ENCODE measurements at places on chromosomes 6 and 20.
A peak's percentile ranks its signal among the peaks of the same experiment; 100 is the strongest.

GRCh38 chr6:11770546-11771466 lies 7.8 kb downstream of the ADTRP start:
- DNase-seq, result no peak

- no peak for DNase-seq
Measured at GRCh38 chr6:63783096-63783495, 147.5 kb downstream of the PHF3 start.

DNA sequence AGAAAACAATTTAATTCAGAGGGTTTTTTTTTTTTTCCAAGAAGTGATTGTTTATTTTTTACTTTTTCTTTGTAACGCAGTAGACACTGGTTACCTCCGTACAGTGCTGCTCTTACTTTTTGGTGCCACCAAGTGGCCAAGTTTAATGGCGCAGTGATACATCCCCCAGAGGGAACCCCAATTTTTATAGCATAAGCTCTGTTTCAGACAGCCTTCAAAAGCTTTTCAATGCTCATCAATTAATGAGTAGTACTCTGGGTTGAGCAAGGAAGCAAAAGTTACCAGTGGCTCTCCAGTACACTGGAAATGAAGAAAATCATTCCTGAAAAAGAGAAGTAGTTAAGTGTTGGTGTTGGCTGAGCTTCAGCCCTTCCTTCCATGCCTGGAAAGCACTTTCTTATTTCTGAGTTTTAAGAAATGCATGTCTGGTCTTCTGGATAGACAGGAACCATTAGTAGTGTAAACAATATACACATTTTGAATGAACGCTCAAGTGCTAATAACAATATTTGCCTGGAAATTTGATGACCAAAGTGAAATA lies 129.1 kb upstream of the SMLR1 start:
- DNase-seq, result peak; percentile 38

DNA sequence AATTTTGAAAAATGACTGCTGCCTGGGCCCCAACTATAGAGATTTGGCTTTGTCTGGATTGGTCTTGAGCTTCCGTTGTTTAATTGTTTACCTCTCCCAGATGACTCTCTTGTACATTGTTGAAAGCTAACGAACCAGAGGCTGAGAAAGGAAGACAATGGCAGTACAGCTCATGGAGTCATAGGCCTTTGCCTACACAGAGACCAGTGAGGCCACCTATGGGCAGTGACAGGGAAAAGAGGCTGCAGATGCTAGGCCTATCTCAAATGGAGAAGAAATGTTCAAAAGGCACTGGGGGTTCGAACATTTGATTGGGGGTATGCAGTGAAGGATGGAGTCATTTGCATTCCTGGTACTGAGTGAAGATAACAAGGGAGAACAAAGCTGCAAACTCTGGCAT lies 29.1 kb downstream of the OPN5 start:
- no peak for DNase-seq

- no peak for DNase-seq
Measured at GRCh38 chr6:14212020-14212419, 94.4 kb downstream of the CD83 start.

GRCh38 chr20:37992802-37993409 lies 40.4 kb downstream of the TTI1 start:
- no peak for DNase-seq

DNA sequence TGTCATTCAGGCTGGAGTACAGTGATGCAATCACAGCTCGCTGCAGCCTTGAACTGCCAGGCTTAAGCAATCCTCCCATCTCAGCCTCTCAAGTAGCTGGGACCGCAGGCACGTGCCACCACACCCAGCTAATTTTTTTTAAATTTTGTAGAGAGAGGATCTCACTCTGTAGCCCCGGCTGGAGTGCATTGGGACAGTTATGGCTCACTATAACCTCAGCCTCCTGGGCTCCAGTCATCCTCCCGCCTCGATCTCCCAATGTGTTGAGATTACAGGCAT lies 86.5 kb downstream of the SERAC1 start:
- no peak for DNase-seq

DNA sequence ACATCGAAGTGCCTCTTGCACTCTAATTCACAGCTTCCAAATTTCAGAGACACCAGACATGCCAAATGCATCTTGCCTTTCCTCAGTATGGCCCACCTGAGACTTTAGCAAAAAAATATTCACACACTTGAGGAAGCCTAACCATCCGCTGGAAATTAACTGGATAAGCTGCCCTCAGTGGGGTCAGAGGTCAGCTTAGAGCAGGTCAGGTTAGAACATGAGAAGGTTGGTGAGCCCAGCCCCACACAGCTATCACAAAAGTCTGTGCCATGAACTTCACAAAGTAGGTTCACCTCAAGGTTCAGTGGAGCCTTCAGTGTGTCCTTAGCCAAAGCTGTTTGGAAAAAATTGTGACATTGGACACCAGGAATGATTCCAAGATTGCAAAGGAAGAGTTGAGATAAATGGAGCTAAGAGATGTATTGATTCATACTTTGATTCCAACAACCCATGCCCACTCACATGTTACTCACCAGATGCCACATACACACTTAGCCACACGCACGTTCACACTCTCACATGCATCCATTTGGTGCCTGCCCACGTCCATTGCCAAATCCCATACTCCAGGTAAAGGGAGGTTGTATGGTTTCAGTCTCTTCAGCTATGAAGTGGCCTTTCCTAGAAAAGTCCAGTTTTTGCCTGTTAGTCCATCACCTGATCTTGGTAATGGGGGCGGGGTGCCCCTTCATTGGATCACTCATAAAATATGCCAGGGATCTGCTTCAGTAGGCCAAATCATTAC lies 11.1 kb downstream of the BAK1 start:
- DNase-seq, result no peak

DNA sequence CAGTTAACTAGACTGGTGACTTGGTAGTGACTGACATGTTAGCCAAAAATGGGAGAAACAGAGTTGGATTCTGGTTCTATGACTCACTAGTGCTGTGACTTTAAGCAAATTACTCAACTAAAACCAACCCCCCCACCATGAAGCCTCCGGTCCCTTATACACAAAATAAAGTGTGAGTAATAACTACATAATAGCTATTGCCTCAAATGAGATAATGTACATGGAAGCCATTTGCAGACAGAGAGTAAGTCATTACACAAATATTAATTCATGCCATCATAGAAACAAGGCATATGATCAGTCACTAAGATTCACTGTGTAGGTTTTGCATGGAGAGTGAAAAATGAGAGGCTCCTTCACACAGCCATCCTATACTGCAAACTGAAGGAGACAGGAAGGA lies 111.9 kb downstream of the HIVEP2 start:
- DNase-seq, result no peak

- DNase-seq, result no peak
Measured at GRCh38 chr6:129776542-129777330, 66.8 kb upstream of the ARHGAP18 start.

DNA sequence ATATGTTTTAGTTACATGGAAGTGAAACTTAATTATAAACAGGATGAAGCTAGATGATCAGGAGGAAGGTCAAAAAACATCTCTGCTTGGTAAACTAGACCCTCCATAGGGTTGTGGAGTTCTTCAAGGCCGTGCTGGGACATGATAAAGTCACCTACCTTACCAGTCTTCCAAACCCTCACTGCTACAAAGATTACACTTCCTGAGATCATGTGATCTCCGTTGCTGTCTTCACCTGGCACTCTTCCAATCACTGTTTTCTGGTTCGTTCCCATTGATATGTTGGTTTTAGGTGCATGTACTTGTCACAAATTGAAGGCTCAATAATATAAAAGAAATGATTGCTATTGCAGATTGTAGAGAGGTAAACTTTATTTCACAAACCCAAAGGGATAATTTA lies 161.5 kb upstream of the MAN1A1 start:
- no peak for DNase-seq

GRCh38 chr6:77461796-77462195 lies 1.5 kb downstream of the HTR1B start:
- no peak for DNase-seq

DNA sequence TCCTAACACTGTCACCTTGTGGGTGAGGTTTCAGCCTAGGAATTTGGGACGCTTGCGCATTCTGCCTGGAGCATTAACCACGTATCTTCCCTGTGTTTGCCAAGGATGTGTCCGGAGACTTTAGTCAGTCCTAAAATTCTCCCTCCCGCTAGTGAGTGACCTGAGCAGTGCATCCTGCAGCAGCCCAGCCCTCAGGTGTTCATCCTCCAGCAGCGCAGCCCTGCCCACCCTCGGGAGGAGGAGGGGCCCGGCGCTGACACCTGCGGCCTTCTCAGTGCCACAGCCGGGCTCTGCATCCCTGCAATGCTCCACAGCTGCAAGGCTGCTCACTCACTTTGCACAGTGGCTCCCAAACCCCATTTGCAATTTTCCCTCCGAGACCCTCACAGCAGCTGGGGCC lies 79.5 kb downstream of the ERMARD start:
- DNase-seq, result no peak

- no peak for DNase-seq
Measured at GRCh38 chr6:38833320-38833719, 118.2 kb downstream of the DNAH8 start.

DNA sequence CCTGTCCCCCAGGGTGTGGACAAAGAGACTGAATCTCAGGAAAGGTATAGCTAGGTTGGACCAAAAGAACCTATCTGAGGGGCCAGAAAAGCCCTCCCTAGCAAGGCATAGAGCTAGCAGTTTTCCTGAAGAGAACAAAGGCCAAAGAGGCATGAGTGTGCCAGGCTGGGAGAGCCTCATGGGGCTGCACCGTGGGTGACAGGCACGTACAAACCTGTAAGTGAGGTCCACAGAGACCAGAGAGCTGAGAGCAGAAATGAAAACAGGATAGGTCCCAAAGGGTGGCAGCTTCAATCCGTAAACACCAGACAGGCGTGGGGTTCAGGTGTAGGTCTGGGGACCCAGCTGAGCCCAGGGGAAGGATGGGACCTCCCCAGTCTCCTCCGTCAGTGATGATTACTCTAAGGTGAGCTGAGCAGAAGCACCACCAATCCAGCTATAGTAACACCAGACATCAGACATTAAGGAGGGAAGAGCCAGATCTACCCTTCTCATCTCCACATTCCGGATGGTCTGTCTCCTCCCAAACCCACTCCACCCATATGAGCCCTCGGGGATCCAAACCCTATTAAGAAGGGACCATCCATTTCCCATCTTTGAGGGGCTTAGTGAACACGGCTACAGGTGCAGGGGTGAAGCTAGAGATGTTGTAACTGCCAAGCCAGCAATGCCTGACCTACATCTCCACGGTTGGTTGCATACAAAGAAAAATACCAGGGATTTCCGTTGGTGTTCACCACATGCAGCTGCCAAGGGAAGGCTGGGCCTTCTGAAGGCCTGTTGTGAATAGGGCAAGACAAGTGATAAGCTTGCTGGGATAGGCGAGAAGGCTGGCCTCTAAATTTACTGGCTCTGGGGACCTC lies 38.3 kb downstream of the BCL2L1 start:
- no peak for DNase-seq

DNA sequence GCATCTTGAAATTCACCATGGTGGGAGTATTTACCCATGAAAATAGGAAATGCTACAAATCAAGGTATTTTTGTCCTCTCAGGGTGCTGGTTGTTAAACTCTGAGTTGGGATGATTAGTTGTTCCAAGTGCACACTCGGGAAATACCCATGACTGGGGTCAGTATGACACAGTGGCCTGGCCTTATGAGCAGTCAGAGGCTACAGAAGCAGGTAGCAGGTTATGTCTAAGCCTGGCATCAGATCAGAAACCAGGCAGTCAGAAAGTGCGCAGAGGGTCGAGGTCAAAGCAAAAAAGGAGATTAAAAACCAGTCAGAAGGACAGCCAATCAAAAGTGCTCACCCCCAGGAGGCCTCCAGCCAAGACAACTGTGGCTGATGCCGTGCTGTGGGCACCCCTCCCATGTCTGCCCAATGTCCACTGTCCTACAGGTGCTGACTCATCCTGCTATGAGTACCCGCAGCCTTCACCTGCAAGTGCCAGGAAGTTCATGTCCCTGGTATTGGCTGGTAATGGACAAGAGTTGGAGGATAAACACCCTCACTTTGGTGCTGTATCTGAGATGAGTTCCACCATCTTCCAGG lies 117.4 kb upstream of the SLC24A3 start:
- DNase-seq, result no peak

DNA sequence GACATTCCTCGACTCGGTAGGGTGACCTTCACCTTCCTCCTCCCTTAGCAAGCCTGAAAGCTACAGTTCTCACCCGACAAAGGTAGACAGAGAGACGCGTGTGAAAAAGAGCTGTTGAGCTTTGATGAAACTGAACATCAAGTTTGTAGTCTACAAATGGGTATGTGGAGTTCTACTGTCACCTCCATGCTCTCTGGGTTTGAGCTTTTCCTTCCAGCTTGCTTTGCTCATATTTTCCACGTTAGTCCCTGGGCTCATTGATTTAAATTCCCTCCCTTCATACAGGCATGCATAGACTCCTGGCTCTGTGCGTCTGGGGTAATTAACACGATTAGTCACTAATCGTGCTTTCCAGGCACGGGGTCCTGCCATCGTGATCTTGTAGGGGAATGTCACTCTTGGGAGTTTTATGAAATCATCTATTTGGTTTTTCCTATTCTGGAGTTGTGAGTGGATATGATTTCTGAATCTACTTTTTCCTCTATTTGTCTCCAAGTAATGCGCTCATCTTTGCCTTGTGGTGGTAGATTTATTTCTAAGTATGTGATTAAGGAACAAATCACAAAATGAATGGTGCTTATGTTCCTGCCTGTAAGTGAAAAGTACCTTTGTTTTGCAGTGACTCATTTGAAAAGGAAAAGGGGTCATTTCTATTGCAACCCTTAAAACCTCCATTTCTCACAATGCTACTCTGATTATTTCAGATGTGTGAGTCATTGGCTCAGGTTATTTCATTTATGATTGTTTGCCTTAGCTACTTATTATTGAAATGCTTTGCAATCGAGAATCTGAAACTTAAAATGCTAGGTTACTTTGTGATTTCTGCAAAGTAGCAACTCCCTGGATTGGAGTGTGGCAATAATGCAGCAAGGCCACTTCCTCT lies 154.6 kb downstream of the ZDHHC14 start:
- no peak for DNase-seq

Measured in stimulated activated CD8-positive, alpha-beta memory T cell treated with anti-CD3 and anti-CD28 coated beads, Interleukin-7, amount 100 ng/mL, for 4 hours (primary cell).